ENCODE measurements at places on chromosomes 13 and 19.
A peak's percentile ranks its signal among the peaks of the same experiment; 100 is the strongest.

DNA sequence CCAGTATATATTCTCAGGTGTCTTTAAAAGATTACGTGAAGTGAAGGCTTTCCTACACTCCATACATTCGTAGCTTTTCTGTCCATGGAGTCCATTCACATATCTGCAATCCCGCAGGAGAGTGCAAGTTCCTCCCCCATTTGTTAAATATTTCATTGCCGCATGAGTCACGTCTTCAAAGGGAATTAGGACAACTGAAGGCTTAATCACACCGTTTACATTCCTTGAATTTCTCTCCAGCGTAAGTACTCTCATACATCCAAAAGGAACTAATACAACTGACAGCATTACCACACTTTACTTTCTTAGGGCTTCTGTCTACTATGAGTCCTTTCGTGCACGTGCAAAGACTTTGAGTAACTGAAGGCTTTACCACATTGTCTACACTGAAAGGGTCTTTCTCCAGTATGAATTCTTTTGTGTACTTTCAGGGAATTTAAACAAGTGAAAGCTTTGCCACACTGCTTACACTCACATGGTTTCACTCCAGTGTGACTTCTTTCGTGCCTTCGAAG lies 29.0 kb upstream of the ZNF564 start:
- DNase-seq: peak; percentile 84

- no peak for DNase-seq
These were observed 33.5 kb upstream of the SIN3B start for GRCh38 chr19:16795731-16796130.

GRCh38 chr19:718991-719512 lies 10.3 kb downstream of the PALM start:
- DNase-seq: no peak

- no peak for DNase-seq
These were observed 32.3 kb downstream of the ARHGEF18 start for GRCh38 chr19:7381073-7381390.

DNA sequence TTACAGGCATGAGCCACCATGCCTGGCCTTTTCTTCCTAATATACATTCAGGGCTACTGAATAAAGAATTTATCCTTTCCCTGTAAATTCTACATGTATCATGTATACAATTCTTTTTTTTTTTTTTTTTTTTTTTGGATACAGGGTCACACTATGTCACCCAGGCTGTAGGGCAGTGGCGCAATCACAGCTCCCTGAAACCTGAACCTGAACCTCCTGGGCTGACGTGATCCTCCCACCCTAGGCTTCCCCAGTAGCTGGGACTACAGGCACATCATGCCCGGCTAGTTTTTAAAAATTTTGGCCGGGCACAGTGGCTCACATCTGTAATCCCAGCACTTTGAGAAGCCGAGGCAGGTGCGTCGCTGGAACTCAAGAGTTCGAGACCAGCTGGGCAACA lies 6.5 kb upstream of the SLC44A2 start:
- DNase-seq: no peak

GRCh38 chr13:73608157-73608516 lies 526.1 kb downstream of the KLF12 start:
- DNase-seq: no peak

DNA sequence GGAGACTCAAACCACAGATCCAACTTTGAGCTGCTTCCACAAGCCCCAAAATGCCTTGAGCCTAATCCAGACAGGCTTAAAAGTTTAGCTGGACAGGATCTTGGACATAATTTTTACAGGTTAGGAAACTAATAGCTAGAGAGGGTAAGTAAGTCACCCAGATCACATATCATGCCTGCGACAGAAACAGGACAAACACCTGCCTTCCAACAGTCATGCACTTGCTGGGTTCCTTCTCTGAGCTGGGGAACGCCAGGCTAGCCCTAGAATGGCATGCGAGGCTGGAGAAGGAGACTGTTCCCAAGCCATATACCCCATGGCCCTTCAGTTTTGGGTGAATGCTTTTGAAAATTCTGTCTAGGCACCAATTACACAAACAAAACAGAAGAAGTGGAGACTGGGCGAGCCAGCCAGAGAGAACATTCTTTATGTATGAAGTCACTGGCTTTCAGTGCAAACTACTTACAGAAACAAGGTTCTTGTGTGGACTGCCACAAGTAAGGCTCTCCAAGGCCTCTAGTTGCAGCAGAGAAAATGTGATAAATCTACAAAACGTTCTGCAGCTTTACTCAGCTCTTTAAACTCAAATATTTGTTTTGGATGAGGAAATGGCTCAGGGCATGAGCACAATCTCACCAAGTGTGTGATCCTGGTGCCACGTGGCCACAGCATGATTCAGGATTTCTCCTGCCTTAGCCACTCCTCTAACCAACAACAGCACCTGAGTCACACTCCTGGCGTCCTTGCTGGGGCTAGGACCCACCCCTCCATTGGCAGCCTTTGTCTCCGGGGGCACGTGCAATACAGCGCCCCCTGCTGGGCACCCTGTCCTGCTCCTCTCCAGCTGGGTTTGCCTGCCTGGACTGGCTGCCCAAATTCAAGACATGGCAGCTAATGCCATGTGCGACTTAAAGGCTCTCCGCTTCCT lies 73.4 kb upstream of the UBL3 start:
- DNase-seq: peak; percentile 98

GRCh38 chr19:29679598-29680210 lies 14.4 kb downstream of the PLEKHF1 start:
- no peak for DNase-seq

DNA sequence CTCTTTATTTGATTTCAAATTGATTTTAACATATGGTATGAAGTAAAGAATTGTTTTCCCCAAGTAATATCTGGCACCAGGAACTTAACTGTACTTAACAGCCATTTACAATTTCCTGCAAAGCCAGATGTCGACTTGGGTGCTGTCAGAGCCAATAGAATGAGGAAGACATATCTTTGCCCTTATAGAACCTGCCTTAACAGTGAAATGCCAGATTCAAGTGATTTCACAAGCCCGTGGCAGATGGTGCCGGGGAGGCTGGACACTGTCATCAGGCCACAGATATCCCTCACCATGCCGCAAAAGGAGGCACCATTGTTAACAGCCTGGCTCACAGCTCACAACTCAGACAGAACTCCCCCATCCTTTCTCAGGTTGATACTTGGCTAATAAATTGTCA lies 48.7 kb downstream of the ESD start:
- no peak for DNase-seq

DNA sequence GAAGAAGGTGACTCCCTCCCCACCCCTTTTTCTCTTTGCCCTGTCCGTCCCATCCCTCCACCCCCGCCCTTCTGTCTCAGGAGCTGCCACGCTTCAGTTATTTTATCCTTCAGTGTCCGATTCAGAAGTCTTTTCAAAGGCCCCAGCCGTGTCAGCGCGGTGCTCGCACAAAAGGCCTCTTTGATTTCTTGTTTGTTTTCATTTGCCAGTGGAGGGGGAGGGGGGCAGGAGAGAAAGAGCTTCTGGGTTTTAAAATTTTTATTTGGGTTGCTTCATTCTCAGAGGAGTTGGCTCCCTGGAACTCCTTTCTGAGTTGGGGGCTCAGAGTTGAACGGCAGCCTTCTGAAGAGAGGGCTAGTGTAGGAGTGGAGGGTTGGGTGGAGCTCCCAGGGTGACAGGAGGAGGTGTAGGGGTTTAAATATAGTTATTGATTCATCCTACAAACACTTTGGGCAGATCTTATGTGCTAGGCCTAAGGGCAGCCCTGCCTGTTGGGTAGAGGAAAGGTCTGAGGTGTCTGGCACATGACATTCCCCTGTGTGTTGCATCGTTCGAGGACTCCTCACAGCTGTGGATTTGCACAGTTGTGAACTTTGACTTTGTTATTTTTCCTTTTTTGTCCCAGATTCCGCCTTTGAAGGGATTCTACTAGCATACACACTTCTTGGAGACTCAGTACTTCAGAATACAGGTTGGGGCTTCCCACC lies 36.8 kb downstream of the NFIX start:
- DNase-seq: no peak

DNA sequence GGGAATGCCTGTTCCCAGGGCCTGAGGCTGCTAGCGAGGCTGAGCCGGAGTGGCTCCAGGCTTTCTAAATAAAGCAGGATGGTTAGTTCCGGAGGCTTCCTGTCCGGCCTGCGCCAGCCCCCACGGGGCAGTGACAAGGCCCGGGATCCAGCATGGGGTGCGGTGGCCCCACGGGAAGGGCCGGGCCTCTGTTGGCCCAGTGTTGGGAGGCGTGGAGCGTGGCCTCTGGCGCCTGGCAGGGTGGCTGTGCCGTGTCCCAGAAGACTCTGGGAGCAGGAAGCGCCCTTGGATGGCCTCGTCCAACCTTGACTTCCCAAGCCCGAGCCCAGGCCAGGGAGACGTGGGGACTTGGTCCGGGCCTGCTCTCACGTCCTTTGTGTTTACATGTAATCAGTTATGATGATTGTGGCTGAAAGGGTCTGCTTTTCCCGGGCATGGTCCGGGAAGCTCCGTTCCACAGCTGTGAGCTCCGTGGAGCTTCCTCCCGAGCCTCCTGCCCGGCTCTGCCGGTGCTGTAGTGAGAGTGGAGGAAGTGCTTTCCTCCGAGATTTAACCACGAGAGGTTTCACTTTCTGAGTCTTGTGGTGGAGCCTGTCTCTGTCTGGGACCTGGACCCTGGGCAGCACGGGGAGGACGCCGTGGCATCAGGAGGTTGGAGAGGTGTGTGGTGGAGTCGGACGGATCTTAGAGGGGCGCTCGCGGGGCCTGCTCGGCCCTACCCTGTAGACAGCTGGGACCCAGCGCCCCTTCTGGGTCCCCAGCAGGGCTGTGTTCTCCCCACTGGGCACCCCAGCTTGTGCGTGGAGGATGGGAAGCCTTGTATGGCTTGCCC lies 4.6 kb downstream of the GNA11 start:
- no peak for DNase-seq

- no peak for DNase-seq
These were observed 196.9 kb downstream of the ZIC5 start for GRCh38 chr13:99774644-99775043.

GRCh38 chr13:96862999-96863398 lies 131.3 kb downstream of the OXGR1 start:
- no peak for DNase-seq

- peak; percentile 83 for DNase-seq
These were observed 35.6 kb upstream of the ZNF599 start for GRCh38 chr19:34808566-34808965.

- DNase-seq: peak; percentile 67
These were observed 130.3 kb upstream of the LSM14A start for GRCh38 chr19:34041925-34042521.

- no peak for DNase-seq
These were observed 1536.1 kb downstream of the UQCRFS1 start for GRCh38 chr19:27676877-27677276.

DNA sequence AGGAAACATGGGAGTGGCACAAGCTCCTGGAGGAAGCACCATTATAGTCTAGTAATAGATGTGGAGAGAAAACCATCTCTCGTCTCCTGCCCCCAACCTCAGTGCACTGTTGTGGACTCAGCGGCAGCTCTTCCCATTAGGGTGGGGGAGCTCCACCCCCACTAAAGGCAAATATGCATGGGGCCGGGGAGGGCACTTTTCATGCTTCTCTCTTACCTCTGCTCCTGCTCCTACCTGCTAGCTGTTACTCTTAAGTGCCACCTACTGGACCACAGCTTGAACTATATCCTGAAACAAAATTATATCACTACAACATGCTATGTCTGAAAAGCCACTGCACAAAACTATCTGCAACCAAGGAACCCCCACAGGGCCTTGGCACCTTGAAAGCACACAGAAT lies 112.6 kb upstream of the DACH1 start:
- DNase-seq: peak; percentile 10

DNA sequence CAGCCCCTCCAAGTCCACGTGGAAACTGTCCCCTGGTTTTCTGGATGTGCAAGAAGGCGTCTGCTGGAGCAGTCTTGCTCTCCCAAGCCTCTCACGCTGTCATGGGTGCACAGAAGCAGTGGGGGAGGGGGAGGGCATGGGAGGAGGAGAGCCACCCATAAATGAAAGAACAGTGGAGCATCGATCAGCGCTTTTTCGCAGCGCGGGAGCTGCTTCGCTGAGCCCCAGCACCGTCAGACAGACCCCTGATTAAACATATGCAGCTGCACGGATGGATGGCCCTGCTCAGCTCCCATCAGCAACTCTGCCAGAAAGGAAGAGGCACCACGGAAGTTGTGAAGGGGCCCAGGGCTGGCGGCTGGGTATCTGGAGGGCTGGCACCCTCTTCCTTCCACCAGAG lies 264.9 kb downstream of the UQCRFS1 start:
- DNase-seq: no peak

DNA sequence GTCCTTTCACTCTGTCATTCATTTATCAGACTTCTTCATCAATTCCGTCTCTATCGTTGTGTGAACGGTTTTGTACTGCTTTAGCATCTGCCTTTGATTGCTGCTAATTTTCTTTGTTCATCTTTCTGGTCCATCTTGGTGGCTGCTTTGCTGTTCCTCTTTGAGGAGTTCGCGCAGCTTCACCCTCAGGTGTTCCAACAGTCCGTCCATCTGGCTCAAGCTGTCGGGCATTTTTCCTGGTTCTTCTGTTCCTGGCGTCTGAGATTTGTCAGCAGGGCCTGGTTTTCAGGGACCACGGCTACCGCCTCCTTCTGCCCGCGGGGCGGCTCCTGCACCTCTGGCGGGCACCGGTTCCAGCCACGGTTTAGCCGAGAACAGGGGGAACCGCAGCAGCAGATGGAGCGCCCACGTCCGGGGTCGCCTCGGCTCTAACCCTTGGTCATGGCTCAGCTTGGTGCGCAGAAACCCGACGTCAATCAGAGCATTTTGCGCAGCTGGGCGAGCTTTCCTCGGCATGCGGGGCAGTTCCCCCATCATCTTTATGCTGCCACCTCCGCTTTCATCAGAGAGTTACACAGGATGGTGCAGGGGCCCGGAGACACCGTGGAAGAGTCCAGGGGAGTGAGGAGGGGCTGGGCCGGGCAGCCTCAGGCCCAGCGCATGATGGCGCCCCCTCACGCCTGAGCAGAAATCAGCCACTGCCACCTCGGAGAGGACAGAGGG lies 89.5 kb downstream of the ZNF100 start:
- DNase-seq: no peak

GRCh38 chr19:49403404-49404187 lies 15.5 kb downstream of the KASH5 start:
- no peak for DNase-seq

- DNase-seq: no peak
These were observed 8.0 kb downstream of the AKAP11 start for GRCh38 chr13:42279986-42280385.

- DNase-seq: no peak
These were observed 1842.3 kb downstream of the PCDH9 start for GRCh38 chr13:65387743-65388347.

DNA sequence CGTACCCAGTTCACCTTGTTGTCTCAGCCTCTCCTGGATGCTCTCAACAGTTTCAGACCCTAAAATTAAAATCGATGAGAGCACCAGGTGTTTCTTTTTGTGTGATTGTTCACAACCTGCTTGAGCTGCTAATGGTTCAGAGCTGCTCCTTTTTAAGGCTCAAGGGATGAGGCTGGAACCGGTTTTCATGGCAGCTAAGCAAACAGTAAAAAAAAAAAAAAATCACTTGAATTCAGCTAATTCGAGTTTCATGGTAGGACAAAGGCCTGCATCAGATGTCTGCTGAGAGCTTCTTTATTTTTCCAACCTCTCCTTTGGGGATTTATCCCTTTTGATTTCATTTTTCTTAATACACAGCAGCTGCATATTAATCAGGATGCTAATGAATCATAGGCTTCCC lies 6.5 kb downstream of the SYCE2 start:
- DNase-seq: no peak
